ENCODE measurements at places on chromosomes 6 and 20.

GRCh38 chr6:143187238-143187923 is 126.7 kb downstream of the AIG1 start:
- DNase-seq, result peak; percentile 75

- no peak for DNase-seq
These were observed 210.4 kb downstream of the GMDS start for GRCh38 chr6:2035046-2035445.

DNA sequence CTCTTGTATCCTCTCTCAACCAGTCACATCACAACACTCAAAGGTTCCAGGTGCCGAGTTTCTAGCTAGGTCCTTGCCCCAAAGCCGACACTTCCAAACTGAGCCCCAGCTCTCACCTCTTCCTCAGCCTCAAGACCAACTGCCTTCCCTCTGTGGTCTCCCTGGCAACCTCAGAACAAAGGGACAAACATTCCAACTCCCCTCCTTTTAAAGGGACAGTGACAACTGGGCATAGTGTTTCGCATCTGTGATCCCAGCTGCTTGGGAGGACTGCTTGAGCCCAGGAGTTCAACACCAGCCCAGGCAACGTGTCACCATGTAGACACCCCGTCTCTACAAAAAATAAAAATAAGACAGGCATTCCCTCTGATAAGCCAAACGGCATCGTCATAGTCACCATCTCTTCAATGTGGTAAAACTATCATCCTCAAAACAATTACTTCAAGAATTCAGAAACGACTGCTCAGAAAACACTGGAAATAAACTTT is 11.3 kb downstream of the DIDO1 start:
- peak; percentile 87 for DNase-seq

DNA sequence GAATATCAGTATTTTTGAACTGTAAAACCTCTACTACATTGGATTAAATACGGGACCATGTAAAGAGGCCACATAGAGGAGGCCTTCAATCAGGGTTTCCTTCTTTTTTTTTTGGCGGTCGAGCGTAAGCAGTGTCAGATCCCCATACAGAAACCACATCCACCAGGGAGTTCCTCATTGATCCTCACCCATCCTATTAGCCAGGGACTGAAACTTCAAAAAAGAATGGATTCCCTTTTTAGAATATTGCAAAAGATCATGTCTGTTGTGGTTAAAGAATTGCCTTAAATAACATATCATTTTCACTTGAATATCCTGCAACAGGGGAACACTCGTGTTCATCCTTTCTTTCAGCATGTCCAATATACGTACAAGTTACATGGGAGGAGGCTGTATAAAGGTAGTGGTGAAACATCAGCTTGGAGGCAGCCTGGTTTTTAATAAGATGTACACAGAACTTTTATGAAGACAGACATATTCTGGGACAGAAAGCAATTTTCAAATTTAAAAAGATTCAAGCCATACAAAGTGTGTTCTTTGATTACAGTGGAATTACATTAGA is 96.1 kb downstream of the PPP1R14C start:
- no peak for DNase-seq

- DNase-seq, result peak; percentile 64
These were observed 496 bp downstream of the GRM4 start for GRCh38 chr6:34145161-34146020.

DNA sequence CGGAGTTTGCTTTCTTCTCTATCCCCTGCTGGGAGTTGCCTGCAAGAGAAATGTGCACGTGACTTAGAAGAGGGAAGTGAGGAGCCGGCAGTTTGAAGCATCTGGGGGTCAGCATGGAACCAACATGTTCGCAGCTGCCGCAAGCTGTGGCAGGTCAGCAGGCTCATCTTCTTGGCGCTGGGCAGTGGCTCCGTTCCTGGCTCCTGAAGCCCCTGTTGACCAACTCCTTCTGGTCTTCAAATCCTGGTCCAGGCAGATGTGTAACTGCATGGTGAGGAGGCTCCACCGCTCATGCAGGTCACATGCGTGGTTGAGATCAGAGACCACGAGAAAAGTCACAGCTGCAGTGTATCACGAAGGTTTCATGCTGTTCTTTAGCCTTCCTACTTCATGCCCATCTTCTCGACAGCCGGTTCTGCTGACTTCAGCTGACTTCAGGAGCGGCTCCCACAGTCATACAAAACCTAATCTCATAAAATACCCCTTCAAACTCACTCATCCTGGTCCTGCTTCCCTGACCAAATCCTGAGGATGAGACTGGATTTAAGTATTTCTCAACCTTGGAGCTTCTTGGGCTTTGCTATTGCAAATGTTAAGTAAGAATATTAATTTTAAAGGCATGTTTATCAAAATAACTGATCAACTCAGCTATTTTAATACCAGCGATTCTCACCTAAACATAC is 44.9 kb upstream of the BCAS1 start:
- DNase-seq, result no peak

- no peak for DNase-seq
These were observed 312.4 kb downstream of the CDKAL1 start for GRCh38 chr6:20846602-20847028.

DNA sequence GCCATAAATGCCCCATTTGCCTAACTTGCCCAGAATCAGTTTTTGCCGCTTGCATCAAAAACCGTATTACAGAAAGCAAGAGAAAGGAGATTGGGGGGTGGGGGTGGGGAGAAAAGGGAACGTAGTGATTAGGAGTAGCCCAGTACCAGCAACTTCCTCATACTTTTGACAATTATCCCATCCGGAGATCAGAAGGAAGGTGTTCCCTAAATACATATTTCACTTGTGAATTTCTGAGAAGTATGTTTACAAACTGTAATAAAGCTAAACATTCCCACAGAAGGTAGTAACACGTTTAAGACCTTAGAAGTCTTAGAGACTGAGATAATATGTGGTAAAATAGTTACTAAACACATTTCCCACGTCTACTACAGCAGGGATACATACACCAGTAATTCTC is 14.5 kb downstream of the PREP start:
- no peak for DNase-seq

- DNase-seq, result peak; percentile 22
These were observed 587.5 kb downstream of the CD109 start for GRCh38 chr6:74283532-74283931.

DNA sequence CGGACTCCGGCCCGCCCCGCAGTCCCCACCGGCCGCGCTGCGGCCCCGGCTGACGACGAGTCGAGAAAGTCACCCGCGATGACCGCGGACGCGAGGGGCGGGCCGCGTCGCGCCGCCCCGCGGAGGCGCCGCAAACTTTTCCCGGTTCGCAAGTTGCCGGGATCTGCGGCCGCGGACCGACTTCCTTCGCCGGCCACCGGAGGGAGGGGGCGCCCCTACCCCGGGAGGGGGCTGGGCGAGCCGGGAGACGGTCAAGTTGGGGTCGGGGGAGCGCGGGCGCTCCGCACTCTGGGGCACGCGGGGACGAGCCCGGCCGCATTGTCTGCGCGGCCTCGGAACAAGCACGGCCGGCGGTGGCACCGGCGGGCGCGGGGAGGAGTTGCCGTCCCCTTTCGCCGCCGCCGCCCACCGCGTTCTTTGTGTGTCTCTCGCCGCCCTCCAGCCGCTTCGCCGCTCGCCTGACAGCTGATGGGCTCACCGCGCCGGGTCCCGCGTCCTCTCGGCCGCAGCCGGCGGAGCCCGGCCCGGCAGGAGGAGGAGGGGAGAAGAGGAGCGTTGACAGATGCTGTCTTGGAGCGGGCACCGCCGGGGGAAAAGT is 131.6 kb downstream of the OGFRL1 start:
- peak; percentile 54 for DNase-seq

DNA sequence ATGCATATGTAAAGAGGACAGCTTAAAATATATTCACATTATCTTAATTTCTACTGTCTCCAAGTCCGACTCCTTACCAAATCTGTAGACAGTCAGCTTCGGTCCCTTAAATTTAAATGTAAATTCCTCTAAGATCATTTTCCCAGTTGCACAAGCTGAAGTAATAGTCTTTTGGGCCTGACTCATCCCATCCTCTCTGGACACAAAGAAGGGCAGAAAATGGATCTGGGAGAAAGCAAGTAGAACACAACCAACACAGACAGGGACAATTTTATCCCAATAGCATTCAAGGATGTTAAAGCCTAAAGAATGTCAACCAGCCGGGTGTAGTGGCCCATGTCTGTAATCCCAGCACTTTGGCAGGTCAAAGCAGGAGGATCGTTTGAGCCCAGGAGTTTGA is 228.3 kb downstream of the ARHGAP18 start:
- no peak for DNase-seq

- DNase-seq, result no peak
These were observed 260.6 kb upstream of the TAB2 start for GRCh38 chr6:149056777-149057463.

DNA sequence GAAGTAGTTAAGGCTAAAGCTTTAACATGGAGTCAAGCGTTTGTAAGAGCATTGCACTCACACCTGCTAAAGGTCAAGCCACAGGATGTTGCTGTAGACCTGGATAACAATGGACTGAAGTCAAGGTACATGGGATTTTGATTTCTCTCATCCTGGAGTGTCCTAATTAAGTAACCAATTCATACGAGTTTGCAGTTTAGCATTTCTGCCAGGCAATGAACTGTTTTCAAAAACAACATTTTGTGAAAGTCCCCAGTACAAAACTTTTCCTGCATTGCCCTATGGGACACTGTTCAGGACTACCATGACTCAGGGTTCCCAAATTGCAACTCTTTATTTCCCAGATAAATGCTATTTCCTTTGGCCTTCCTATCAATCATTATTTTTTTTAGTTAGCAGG is 17.4 kb upstream of the SIRPB1 start:
- DNase-seq, result no peak

- DNase-seq, result no peak
These were observed 81.0 kb downstream of the TIAM2 start for GRCh38 chr6:155075930-155076695.

DNA sequence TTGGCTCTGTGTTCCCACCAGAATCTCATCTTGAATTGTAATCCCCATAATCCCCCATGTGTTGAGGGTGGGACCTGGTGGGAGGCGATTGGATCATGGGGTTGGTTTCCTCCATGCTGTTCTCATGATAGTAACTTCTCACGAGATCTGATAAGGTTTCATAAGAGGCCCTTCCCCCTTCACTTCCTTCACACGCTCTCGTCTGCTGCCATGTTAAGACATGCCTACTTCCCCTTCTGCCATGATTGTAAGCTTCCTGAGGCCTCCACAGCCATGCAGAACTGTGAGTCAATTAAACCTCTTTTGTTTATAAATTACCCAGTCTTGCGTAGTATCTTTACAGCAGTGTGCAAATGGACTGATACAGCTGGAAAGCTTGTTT is 90.0 kb downstream of the ELOVL5 start:
- DNase-seq, result no peak

GRCh38 chr20:32535316-32535952 is 49.7 kb downstream of the NOL4L start:
- no peak for DNase-seq

- DNase-seq, result no peak
These were observed 106.4 kb upstream of the CARMIL1 start for GRCh38 chr6:25172819-25173218.

DNA sequence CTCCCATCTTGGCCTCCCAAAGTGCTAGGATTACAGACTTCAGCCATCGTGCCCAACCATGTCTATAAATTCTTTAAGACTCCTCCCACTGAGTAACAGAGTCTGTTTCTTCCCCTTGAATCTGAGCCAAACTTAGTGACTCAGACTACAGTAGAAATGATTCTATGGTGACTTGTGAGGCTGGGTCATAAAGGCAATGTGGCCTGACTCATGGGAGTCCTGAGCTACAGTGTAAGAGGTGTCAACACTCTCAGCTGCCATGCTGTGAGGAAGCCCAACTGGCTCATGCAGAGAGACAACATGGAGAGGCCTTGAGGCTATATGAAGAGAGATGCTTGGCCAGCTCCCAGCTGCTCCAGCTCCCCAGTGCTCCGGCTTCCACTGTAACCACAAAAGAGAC is 5.2 kb upstream of the NRSN2 start:
- no peak for DNase-seq

DNA sequence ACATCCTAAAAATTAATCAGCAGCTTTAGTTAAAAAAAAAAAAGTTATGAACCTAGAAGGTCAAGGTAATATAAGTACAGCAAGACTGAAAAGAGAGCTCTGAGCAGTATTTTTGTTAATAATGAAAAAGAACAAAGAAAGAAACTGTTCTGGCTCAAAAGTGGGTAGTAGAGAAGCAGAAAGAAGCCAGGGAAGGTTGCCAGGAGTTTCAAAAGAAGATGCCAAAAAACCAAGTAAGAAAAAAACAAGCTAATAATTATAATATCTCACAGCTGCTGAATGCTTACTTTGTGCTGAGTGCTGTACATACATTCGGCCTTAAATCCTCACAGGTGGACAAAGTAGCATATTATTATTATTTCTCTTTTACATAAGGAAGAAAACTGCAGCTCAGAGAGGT is 31.9 kb downstream of the NRSN1 start:
- DNase-seq, result peak; percentile 38

- DNase-seq, result no peak
These were observed 96.1 kb downstream of the MAFB start for GRCh38 chr20:40592941-40593340.

- no peak for DNase-seq
These were observed 16.8 kb downstream of the CD83 start for GRCh38 chr6:14134211-14134910.

- peak; percentile 74 for DNase-seq
These were observed 32.9 kb upstream of the UST start for GRCh38 chr6:148713921-148714320.

DNA sequence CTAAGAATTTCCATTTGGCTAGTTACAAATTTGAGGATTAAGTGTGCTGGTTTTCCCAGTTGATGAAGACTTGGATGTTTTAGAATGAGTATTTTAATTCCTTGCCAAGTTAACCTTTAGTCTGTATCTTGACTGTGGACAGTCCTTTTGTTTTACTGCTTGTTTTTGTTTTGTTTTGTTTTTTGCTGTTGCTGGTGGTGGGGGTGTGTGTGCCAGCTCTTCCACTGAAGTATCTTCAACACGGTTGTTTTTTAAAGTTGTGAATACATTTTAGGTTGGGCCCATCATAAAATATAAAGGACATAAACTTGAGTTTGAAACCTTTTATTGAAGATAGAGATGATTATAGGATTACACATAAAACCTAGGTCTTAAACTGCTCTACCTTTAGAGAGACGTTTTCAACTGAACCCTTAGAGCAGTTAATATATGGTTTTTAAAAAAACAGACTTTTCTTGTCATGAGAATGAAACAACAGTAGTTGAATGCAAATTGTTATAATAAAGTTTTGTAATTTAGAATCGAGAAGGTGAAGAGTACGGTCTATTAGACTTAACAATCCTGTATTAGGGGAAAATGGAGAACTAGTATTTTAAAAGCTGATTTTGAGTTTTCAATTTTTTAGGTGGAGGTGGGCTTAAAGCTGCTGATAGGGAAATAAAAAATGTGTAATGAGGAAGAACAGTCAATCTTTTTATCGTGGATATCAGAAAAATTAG is 4.0 kb downstream of the QKI start:
- DNase-seq, result peak; percentile 33

GRCh38 chr6:100057941-100058340 is 63.9 kb upstream of the MCHR2 start:
- no peak for DNase-seq
